Germinal center (tissue), 1 donor: ENCODE measurements at places on chromosomes 3 and 15.

- no peak for DNase-seq
These were observed 1242.5 kb upstream of the GBE1 start for GRCh38 chr3:83003917-83004316.

DNA sequence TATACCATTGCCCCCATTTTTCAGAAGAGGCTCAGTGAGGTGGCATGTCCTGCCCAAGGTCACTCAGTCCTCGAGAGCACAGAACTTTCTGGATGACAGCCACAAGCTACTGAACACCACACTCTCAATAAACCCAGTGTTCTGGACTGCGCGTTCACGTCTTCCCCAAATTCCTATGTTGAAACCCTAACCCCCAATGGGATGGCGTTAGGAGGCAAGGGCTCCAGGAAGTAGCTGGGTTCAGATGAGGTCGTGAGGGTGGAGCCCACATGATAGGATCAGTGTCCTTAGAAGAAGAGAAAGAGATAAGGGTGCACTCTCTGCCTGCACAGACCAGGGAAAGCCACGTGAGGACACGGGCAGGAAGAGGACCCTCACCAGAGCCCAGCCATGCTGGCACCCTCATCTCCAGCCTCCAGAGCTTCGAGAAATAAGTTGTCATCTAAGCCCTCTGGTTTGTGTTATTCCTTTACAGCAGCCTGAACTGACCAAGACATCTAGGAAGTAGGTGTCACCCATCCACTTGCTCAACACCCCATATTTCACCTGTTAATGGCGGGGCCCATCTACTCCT lies 324.0 kb downstream of the UACA start:
- DNase-seq: no peak

GRCh38 chr15:73518180-73518862 lies 75.4 kb downstream of the REC114 start:
- DNase-seq: no peak

- DNase-seq: peak; percentile 76
These were observed 1.2 kb downstream of the SNX22 start for GRCh38 chr15:64152507-64153387.

- no peak for DNase-seq
These were observed 232.7 kb downstream of the IGSF11 start for GRCh38 chr3:118801899-118802298.

GRCh38 chr3:27340534-27340933 lies 28.6 kb downstream of the NEK10 start:
- DNase-seq: no peak

DNA sequence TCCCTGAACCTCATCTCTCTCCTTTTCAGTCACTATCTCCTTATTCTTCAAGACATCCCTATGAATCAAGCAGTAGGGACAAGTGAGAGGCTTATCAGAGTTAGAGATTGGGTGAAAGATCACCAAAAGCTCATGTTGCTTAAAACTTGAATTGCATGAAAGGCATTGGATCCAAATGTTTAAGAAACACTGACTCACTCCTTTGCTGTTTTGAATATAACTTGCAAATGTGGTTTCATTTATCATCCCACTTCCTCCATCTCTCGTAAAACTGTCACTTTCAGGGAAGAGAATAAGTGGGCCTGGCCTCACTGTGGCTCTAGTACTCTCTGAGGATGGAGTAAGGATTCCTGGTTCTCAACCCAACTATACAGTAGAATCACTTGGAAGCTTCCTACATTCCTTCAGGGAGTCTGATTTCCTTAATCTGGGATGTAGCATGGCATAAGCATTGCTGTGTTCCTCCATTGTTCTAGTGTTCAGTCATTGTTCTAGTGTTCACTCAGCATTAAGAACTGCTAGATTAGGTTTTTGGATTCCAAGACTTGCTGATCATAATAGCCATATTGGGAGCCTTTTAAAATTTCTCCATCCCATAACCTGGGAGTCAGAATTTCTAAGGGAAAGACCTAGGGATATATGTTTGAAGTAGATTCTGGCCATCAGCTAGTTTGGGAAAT lies 171.8 kb downstream of the TMEM108 start:
- no peak for DNase-seq

- no peak for DNase-seq
These were observed 25.0 kb downstream of the MEX3B start for GRCh38 chr15:82020625-82021394.

- DNase-seq: no peak
These were observed 11.9 kb downstream of the KCNAB1 start for GRCh38 chr3:156132313-156132712.

DNA sequence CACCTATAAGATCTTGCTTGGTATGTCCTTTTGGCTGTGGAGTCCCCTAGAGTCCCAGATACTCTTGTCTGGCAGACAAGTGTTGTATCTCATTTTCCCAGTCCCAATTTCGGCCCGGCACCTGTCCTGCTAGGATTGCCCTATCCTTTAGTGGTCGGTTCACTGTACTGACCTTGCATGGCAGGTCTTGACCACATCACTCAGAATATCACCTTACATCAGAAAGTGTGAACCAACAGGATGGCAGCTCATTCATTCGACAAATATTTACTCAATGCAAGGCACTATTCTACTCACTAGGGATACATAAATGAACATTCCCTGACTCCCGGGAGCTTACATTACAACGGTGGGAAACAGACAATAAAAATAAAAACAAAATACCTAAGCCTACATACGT lies 5.7 kb upstream of the CCDC80 start:
- DNase-seq: no peak

DNA sequence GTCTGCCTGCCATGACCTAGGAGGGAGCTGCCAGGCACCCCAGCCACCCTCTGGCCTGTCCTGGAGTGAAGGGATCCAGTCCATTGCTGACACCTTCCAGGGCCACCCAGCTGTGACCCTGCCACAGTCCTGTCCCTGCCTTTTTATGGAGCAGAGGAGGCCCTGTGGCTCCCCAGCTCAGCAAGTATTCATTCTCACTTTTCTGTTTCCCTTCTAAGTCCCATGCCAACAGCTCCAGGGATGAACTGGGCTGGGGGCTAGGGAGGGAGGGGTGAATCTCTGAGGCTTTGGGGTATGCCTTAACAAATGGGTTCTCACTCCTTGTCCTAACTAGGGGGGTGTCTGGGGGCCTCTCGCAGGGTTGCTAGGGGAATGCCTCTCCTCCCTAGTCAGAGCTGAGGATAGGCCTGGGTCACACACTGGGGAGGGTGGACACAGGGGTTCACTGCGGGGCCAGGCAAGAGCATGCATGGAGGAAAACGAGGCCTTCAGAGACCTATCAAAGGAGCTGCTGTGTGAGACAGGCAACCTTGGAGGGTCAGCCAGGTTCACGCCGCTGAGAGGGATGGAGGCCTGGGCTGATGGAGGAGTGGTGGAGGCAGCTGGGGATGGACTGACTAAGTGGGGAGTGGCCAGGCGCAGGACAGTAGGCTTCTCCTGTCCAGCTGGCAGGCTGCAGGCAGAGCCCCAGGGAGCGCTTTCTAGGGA lies 31.8 kb downstream of the EPHB3 start:
- DNase-seq: no peak
